ENCODE measurements at places on chromosomes 7 and 10.

DNA sequence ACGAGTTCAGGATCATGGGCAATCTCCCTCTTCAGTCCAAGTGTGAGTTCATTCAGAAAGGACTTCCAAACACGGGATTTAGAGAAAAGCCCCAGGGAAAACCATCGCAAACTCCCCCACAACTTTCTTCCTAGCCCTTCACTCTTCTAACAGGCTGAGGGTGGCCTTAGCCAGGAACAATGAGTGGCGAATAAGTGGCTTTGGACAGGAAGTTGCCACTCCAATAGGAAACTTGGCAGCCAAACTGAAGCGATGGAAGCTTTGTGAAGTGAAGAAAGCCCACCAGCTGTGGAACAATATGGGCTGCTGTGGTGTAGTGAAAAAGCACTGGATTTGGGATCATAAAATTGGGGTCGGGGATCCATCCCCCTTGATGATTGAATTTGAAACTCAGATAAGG lies 193.2 kb downstream of the TEX36 start:
- DNase-seq: no peak

DNA sequence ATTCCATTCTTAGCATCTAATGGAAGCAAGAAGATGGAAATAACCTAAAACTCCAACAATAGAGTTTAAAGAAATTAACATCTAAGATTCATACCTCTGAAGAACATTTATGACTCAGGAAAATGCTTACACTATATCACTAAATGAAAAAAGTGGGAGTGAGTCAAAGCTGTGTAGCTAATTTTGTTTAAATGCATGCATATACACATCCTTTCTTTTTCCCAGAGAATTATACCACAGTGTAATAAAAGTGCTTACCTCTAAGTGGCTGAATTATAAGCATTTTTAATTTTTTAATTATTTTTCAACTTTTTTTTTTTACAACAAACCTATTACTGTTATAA lies 44.3 kb downstream of the CCDC71L start:
- DNase-seq: no peak

DNA sequence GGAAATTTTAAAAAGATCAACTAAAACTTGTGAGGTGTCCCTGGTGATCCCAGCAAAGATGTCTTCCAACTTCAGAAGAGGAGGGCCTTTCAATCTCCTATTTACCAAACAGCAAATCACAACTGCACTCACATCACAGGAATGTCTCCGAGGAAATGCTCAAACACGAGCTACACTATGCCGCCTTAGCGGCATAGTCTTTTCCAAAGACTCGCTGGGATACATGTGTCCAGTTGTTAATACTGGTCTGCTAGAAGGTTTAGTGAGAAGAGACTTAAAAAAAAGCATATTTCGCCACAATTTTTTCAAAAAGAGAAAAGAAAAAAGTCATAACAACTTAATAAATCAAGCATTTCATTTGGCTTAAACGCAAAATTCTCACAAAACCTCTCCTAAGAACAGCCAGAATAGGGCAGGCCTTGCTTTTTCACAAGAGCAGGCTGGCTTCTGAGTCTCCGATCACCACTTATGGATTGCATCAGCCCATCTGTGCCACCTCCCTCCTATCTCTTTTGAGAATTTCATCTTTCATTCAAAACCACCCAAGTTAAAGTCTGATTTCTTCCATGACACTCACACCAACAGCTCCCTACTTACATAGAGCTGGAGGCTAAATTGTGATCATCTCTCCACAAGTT lies 66.1 kb downstream of the GNA12 start:
- DNase-seq: no peak

DNA sequence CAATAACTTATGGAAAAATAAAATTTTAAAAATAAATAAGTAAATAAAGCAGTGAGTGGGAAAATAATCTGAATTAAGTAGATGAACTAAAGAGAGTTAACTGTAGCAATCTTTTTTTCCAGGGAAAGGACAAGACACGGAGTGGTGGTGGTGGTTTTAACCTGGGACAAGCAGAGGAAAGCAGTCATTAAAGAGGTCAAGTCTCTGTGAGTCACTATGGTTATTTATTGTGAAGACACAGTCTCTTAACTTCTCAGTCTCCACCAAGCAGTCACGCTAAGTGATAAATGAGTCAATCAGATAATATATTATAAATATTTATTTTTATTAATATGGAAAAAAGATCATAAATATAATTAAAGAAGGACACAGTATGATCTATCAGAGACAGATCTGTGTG lies 228.1 kb upstream of the MEOX2 start:
- DNase-seq: no peak

All from stimulated activated CD8-positive, alpha-beta memory T cell treated with anti-CD3 and anti-CD28 coated beads, Interleukin-12 subunit alpha, Interleukin-12 subunit beta, amount 100 ng/mL, for 4 hours (primary cell).